ENCODE measurements at places on chromosomes 5 and 9.

GRCh38 chr5:1174122-1174936 is 27.1 kb upstream of the SLC6A19 start:
- DNase-seq, result no peak

DNA sequence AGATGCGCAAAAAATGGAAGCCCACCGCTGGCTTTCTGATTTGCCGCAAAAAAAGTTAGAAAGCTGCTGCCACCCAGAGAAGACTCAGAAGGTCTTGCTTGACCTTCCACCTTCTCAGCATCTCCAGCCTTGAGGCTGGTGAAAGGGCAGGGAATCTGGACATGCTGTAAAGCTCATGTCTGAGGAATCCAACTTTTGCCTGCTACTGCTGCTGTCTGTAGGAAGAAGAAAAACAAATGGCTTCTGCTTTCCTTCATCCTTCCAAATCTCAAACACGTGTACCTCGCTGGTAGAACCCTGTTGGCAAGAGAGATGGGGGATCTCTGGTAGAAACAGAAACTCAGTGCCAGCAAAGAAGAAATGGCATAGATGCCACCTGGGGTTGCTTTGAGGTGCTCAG is 10.2 kb downstream of the TJP2 start:
- no peak for DNase-seq

GRCh38 chr9:131087354-131087893 is 8.9 kb upstream of the AIF1L start:
- no peak for DNase-seq

GRCh38 chr9:70829591-70830265 is 291.7 kb downstream of the TRPM3 start:
- no peak for DNase-seq

GRCh38 chr5:133457439-133458355 is 154.6 kb downstream of the FSTL4 start:
- no peak for DNase-seq

GRCh38 chr5:181084621-181085195 is 44.6 kb downstream of the BTNL9 start:
- DNase-seq, result no peak

GRCh38 chr9:22401671-22402070 is 45.0 kb upstream of the DMRTA1 start:
- DNase-seq, result no peak

DNA sequence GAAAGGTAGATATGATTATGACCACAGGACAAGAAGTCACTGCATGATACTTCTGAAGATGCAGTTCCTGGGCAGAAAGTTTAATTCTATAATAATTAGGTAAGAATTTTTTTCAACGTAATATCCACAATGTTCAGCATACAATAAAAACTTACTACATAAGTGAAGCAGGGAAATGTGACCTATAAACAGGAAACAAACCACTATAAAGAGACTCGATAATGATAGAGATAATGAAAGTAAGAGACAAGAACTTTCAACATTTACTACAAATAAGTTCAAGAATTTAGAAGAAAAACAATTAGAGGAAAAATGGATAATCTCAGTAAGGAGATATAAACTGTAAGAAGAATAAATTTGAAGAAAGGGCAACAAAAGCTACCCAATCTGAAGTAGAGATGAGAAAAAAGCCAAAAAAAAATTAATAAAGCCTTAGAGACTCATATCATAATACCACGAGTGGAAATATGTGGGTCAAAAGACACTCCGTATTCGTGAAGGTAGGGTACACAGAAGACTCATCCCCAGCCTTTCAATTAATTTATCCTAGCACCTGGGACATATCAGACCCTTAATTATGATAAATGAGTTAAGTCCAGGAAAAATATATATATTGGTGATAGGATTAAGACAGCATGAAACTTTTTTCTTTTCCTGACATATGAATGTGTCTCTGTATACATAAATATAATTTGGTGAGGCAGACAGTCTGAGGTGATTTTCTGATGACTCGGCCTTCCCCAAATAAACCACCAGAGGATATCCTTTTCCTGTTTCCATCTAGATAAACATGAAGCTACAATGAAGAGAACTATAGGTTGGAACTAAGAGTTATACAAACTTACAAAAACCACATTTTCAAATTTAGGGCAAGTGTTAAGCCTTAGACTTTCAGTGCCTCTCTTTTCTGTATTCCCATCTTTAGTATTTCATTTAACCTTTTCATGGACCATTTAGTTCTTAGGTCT is 120.4 kb downstream of the RAPGEF6 start:
- DNase-seq, result no peak

GRCh38 chr5:64603676-64604075 is 86.6 kb upstream of the SHISAL2B start:
- no peak for DNase-seq

DNA sequence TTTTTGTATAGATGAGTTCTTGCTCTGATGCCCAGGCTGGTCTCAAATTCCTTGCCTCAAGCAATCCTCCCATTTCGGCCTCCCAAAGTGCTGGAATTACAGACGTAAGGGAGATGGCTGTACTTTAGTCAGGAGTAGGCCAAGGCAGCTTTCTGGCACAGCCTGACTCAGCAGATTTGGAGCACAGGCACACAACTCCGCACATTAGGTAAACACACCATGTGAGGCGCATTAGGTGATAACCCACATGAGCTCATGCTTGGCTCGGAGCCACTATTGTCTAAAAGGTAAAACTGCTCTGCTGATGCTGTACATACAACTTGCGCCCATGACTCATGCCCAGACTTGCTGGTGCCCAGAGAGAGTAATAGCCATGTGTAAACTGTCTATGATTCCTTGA is 1157.9 kb downstream of the TAF11L14 start:
- no peak for DNase-seq

DNA sequence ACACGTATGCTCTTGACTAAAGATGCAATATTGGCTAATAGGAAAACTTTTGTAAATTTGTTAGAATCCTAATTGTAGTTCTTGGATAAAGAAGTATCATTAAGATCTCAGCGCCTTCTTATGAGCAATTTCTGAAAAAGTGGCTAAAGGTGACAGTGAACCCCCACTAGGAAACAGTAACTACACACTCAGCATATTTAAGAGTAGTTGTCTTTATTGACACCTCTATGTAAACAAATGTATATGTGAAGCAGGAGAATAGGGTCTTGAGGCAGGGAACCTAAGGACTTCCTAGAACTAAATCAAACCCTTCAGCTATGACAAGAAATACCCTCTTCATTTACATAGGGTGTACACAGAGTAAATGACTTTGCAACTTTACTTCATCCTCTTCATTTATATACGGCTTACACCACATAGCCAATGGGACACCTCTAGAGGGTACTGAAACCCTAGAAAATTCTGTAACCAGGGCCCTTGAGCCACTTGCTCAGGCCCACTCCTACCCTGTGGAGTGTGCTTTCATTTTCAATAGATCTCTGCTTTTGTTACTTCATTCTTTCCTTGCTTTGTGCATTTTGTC is 2.8 kb downstream of the NIPSNAP3A start:
- DNase-seq, result no peak

GRCh38 chr5:156950716-156951115 is 12.3 kb downstream of the TIMD4 start:
- no peak for DNase-seq

DNA sequence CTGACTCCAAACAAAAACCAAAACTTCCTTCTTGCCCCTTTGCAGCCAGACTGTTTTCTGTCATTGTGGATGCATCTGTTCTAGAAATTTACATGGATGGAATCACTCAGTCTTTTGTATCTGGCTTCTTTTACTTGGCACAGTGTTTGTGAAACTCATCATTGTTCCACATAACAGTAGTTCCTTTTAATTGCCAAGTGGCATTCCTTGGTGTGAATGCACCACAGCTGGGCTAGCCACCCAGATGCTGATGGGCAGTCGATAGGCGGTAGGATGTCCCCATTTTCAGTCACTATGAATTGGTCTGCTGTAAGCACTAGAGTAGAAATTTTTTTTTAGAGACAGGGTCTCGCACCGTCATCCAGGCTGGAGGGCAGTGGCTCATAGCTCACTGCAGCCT is 6.3 kb upstream of the CLPTM1L start:
- DNase-seq, result no peak

GRCh38 chr5:37799865-37800421 is 39.9 kb downstream of the GDNF start:
- no peak for DNase-seq
